ENCODE measurements at places on chromosomes 11 and 22.

GRCh38 chr22:45771711-45772110 is 100.1 kb downstream of the ATXN10 start:
- DNase-seq, result no peak

- DNase-seq, result no peak
Measured at GRCh38 chr11:70678931-70679900, 280.9 kb downstream of the CTTN start.

DNA sequence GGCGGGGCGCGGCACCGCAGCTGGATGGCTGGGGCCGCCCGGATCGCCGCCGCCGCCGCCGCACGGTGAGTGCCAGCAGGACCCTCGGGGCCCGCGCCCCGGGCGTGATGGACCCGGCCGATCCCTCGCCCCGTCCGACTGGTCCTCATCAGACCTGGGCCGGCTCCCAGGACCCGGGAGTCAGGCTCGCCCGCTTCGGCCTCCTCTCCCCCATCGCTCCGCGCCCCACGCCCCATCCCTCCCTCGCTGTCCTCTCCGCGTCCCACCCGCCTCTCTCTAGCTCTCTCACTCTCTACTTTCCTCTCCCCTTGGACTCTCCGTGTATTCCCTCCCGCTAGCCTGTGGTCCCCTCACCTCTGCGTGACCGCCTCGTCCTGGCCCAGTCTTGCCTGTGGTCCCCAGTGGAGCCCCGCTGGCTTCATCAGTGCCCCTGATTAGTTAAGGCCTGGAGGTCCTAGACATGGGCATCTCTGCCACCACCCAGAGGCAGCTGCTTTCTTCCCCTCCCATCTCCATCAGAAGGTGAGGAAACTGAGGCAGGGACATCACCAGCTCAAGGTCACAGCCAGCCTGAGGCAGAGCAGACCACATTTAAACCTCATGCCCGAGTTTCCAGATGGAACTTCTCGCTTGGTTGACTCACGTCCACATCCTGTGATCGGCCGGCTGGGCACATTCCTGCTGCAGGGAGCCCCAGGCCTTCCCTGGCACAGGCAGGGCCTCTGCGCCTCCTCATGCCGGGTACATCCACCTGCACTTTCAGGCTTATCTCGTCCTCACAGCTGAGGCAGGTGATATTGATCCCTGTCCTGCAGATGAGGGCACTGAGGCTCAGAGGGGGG is 429 bp downstream of the SLC39A13 start:
- no peak for DNase-seq

DNA sequence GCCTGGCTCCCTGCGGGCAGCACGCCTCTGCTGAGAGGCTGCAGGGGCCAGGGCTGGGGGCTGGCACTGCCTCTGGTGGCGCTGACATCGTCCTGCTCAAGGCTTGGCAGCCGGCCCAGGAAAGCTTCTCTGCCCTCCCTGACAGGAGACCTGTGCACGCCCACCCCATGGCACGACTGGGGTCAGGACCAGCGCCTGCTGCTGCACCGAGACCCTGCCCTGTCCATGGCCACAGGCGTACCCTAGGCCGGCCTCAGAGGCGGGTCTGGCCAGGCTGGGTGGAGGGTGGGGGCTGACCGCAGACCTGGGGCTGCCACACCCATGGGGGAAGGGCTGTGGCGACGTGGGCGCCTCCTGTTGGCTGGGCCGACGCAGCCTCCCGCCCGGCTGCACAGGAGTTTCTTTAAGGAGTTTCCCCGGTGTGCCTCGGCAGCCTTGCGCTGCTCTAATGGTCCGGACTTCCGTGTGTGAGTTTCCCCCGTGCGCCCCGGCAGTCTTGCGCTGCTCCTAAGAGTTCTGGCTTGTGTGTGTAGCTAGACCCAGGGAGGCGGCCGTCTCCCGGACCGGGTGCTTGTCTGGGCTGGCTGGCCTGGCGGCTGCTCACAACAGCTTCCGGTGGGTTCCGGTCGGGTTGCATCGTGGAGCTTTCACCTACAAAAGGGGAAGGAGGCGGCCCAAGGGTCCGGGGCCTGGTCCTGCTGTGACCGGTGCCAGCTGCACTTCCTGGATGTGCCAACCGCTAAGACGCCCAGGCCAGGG is 4.6 kb downstream of the TRABD start:
- DNase-seq, result peak; percentile 96

GRCh38 chr11:134679592-134679991 is 267.6 kb upstream of the B3GAT1 start:
- no peak for DNase-seq

GRCh38 chr11:121575963-121576290 is 123.2 kb upstream of the SORL1-AS1 start:
- no peak for DNase-seq

DNA sequence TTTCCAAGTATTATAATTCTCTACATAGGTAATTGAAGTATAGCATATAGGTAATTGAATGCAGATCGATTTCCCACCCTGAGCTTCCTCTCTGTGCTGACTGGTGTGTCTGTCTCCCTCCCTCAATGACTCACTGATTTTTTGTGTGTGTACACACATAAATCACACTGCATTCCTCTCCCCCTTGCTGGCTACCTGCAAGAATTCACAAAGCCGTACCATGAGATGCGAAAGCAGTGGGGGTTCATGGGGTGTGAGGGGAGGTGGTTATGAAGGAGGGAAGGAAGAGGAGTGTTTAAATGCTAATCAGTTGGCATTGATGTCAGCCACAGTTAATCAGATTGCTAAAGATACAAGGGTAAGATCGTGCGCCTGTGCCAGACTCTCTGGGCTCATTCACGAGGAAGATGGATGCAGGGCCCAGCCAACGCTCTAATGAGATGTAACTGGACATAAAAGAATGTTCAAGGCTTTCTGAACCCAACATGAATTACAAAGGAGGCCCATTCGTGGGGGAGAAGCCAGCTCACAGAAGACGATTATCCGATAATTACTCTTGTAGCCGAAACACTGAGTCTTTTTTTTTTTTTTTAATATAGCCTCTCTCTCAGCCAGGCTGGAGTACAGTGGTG is 107.4 kb downstream of the SEZ6L start:
- DNase-seq, result no peak

DNA sequence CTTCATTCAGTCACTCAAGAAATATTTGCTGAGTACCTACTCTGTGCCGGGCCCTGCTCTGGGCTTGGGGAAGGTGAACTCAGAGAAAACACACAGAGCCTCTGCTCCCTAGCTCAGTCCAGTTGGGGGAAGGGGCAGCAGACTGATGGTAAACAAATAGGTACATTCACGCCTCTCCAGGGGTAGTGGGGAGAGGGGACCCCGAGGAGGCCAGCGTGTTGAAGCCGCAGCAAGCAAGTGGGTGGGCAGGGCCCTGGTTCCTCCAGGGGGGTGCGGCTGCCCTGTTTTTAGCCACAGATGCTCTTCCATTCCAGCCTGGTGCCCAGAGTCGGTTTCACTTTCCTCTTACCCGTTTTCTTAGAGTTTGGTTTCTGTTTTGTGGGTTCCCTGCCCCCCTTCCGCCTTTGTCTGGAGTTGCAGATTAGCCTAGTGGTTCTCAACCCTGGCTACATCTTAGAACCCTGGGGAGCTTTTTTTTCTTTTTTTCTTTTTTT is 8.7 kb downstream of the DRAP1 start:
- peak; percentile 78 for DNase-seq

DNA sequence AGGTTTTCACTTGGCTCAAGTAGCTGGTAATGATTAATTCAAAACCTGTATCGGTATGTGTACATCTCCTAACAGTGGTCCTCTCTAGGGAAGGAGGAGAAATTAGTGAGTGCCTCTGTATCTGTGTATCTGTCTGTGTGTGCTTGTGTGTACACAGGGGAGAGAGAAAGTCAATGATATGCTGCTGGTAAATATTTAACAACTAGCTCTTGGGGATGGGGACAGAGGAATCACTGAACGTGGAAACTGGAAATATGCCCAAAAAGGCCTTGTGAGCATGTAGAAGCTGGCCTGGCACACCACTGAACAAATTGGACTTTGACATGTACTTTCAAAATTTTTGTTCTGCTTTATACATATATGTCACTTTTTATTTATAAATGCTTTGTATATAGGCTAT is 214.0 kb upstream of the SYN3 start:
- no peak for DNase-seq

- DNase-seq, result no peak
Measured at GRCh38 chr22:41178425-41178975, 26.6 kb upstream of the L3MBTL2 start.

DNA sequence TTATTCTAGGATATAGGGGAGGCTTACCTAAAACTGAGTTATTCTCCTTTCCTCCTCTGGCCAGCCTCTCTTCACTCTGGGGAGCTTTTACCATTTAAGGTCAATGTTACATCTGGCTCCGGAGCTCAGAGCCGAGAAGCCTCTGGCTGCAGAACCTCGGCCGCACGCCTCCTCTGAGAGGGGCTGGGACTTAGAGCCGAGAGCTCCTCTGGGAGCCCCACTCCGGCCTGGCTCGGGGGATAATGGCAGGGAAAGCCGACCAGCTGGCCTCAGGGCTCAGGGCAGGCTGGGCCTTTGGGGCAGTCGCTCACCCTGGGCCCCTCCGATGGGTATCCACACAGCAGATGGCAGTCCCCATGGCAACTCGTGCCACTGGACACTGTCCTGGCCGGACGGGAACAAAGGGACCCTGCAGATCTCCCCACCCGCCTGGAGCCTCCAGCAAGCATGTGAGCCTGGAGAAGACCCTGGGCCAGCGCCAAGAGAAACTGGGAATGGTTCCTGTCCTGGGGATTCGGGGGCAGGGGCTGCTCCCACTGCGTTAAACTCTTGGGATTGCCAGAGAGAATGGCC is at the start of gene IRAG1:
TSS of gene IRAG1 (minus strand) at position 247 of the 573 bp plus-strand sequence. CDS start at position 94, 153 bp downstream.
- no peak for DNase-seq

GRCh38 chr11:62146476-62147200 is 22.8 kb downstream of the INCENP start:
- DNase-seq, result no peak

DNA sequence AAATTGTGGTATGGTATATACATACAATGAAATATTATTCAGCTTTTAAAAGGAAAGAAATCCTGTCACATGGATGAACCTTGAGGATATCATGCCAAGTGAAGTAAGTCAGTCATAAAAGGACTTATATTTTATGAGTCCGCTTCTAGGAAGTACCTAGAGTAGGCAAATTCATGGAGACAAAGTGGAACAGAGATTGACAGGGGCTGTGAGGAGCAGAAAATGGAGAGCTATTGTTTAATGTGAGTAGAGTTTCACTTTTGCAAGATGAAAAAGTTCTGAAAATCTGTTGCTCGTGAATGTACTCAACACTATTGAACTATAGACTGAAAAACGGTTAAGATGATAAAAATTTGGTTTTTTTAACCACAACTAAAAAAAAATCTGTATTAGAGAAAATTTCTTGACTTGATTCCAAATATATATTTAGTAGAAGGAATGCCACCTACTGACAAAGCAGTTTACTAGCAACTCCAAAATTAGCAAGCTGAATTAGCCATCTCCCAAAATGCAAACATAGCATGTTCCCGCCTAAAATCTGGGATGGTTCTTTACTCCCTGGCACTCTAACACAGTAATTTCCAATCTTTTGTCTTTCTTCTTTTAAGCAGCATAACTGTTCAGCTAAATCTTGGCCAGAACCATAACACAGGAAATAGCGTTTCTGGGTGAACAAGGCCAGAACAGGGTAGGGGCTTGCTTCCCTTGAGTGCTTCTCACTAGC is 1.5 kb downstream of the UFD1 start:
- DNase-seq, result peak; percentile 32

GRCh38 chr11:1349327-1350041 is 40.1 kb upstream of the TOLLIP start:
- no peak for DNase-seq

DNA sequence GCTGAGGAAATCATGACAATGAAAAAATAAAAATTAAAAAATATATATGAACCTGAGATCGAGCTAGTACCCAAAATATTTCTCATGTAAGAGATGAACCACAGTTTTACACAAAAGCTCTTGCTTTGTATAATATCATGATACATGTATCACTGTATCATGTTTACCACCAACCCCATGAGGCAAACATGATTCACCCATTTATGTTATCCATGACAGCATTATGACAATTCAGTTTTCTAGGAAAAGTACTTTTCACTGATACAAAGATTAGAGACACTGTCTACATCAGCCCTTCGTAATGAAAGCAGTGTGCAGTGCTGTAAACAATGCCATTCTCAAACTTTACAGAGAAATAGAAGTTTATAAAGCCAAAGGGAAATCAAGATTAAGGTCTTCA is 852.5 kb upstream of the LRRC4C start:
- DNase-seq, result no peak

GRCh38 chr11:108062336-108062735 is 53.6 kb downstream of the CUL5 start:
- no peak for DNase-seq

DNA sequence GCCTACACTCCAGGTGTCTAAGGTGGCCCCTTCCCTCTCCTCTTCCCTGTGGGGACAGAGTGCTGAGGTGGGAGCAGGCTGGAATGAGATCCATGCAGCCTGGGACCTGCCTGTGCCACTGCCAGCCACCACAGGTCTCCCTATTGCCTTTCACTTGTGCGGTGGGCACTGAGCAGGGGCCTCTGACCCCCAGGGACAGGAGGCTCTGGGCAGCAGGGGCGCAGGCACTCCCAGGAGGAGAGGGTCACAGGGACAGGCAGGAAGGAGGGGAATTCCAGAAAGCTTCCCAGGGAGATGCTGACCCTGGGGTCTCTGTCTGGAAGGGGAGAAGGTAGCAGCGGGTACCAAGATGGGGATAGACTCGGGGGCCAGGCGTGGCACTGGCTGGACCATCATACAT is 228.5 kb upstream of the B3GAT1 start:
- DNase-seq, result no peak

GRCh38 chr22:27796829-27797519 is 4.6 kb downstream of the MN1 start:
- no peak for DNase-seq

GRCh38 chr11:46338636-46338987 is 8.7 kb upstream of the DGKZ start:
- no peak for DNase-seq

GRCh38 chr22:26838471-26838825 is 181.1 kb downstream of the MIAT start:
- DNase-seq, result no peak

- no peak for DNase-seq
Measured at GRCh38 chr11:71474771-71475483, 21.9 kb downstream of the NADSYN1 start.

DNA sequence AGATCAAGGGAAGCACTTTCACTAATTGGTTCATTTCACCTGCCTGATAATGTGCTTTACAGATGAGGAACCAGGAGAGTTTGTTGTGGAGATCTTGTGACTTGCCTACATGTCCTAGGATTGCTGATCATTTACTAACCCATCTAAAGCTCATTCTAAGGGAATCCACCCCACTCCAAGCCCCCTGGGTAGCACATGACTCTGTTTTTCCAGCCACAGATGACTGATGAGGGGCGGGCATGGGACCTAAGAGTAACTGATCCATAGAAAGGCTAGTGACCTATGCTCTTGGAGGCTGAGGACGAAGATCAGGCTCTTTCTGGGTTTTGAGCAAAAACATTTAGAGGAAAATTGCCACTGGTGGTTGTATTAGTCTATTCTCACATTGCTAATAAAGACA is 378.1 kb downstream of the CADM1 start:
- no peak for DNase-seq

DNA sequence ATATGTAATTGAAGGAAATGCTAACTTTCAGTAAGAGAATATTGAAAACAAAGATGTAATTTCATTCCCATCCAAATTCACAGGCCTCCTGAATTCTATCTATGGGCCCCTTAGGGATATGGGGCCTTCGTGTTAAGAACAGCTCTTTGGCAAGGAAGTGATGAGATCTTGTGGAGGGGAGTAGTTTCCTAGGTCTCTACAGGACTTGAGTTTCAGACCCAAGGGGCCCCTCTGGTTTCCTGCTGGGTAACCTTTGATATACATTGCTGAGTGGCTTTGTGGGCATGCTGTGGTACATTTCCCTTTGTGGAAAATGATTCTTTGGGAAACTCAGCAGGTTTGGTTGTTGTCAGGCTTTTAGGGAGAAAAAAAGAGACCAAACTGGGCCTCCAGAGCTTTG is 6.2 kb downstream of the STIM1 start:
- peak; percentile 80 for DNase-seq
